Right hindlimb (tissue), 1 donor: ENCODE measurements at places on chromosomes 6 and 20.

DNA sequence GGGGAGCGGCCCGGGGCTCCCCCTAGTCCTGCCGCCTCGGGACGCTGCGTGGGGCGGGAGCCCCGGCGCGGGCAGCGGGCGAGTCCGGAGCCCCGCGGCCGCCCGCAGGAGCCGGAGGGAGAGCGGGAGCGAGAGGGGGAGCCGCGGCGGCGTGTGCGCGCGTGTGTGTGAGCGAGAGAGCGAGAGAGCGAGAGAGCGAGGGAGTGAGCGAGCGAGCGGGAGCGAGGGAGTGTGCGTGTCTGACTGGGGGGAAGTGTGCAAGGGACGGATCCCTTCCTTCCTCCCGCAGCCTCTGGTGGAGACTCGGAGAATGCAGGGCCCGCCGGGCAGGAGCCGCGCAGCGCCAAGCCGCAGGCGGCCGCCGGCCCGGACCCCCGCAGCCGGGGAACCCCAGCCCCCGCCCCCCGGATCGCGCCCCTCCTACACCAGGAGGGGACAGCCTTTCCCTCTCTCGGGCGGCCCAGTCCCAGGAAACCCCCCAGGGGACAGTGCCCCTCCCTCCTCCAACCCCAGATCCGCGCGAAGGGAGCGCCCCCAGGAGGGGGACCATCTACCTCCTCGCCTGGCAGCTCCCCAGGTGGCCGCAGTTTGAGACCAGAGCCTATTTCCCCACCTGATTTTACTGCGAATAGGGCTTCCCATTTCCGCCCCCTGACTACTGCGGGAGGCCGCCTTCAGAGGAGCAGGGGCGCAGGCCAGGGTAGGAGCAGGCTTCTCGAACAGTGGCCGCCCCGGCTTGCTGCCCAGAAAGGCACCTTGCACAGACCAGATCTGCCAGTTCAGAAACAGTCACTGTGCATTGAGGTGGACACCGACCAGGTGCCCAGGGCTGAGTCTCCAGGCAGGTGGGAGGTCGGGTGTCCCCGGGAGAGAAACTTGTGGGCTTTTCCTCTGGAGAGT, at the start of gene CDH22:
Gene CDH22, minus strand, starts transcription at position 241 of the 900 bp plus-strand sequence. CDS start 57,204 bp downstream, outside the sequence.
- DNase-seq, result peak; percentile 55

GRCh38 chr6:161393839-161394364, 120.0 kb upstream of the AGPAT4 start:
- DNase-seq, result peak; percentile 52

- DNase-seq, result no peak
Observed at GRCh38 chr6:7176208-7176607, 68.4 kb downstream of the RREB1 start.

GRCh38 chr20:64168381-64169090, 4.3 kb downstream of the MYT1 start:
- no peak for DNase-seq
